ENCODE measurements at places on chromosomes 12 and 14.

GRCh38 chr12:131042834-131043245 is 89.1 kb downstream of the ADGRD1 start:
- DNase-seq, result no peak

- peak; percentile 25 for DNase-seq
Measured at GRCh38 chr14:105290621-105291346, 10.0 kb downstream of the BRF1 start.

- peak; percentile 68 for DNase-seq
Measured at GRCh38 chr14:75864352-75864751, 117.4 kb downstream of the TGFB3 start.

DNA sequence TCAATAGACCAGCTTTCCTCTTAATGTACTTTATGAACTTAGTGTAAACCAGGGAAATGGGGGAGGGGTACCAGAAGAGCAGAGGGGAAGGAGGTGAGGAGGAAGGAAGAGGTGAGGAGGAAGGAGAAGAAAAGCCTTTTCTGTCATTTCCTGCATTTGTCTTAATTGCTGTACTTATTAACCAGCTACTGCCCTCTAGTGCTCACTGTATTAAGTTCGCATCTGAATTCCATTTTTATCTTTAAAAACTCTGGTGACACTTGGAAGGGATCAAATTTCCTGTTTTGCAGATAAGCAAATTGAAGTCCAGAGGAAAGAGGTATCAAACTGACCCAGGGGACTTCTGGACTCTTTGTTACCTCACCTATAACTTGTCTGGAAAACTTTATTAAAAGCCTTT is 22.2 kb downstream of the MANSC1 start:
- peak; percentile 92 for DNase-seq

- no peak for DNase-seq
Measured at GRCh38 chr14:49621114-49621881, 699 bp downstream of the MGAT2 start.

GRCh38 chr12:22880807-22881206 is 255.8 kb downstream of the ETNK1 start:
- DNase-seq, result no peak

All from adipocyte (in vitro differentiated cells).